Vagina (tissue), 2 donors: ENCODE measurements at places on chromosomes 7 and 10. TPM values are rescaled to one million over a fixed set of nuclear protein-coding genes. Genes with fewer than 3 reads are reported as not detected.
A peak's percentile ranks its signal among the peaks of the same experiment; 100 is the strongest.

Gene FOXI2
- total RNA-seq: 0.25 TPM

Gene PIK3AP1
- 5.9 TPM for total RNA-seq

GRCh38 chr10:6053816-6054631, 8.1 kb downstream of the IL2RA start:
- no peaks in the 10 kb centered on the region for H3K27me3 ChIP-seq
- H3K4me1 ChIP-seq: peaks cover 8% of the 10 kb centered on the region
- peak; percentile 87 for DNase-seq

DNA sequence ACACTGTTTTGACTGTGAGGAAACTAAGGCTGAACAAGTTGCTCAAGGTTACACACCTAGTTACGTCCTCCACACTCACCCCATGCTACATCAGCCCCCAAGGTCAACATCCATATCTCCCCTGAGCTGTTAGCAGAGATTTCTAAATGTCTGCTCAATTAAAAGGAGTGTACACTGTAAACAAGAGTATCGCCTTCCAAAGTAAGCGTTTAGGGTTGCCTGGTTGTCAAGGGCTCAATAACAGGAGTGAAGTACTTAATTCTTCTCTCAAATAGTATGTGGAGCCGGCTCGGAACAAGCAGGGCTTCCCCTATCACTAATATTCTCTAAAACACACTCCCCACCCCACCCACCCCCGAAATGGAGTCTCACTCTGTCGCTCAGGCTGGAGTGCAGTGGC, 412.8 kb upstream of the GALNT17 start:
- peaks cover 17% of the 10 kb centered on the region for H3K4me1 ChIP-seq
- no peak overlapping the region for H3K4me3 ChIP-seq
- DNase-seq: no peak
- no peaks in the 10 kb centered on the region for H3K36me3 ChIP-seq
- H3K27ac ChIP-seq: no peak overlapping the region

GRCh38 chr7:44768628-44769371, 20.2 kb downstream of the ZMIZ2 start:
- peak overlapping the region; percentile 89 for H3K27ac ChIP-seq
- H3K4me3 ChIP-seq: peak overlapping the region; percentile 12
- H3K4me1 ChIP-seq: peaks cover 40% of the 10 kb centered on the region
- no peaks in the 10 kb centered on the region for H3K27me3 ChIP-seq
- peak; percentile 93 for DNase-seq

DNA sequence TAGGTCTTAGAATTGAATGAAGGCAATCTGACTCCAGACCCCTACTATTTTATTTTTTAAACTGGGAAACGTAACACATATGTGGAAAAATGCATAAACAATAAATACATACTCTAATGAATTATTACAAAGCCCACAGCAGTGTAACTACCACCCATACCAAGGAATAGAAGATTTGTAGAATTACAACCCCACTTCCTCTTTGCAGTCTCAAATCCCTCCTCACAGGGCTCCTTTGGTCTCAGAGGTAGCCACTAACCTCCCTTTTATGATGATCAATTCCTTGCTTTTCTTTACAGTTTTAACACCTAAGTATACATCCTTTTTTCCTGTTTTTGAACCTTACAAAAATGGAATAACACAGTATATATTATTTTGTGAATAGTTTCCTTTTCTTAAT, 6.7 kb upstream of the CCDC126 start:
- no peak overlapping the region for H3K27ac ChIP-seq
- H3K4me3 ChIP-seq: no peak overlapping the region
- H3K4me1 ChIP-seq: no peaks in the 10 kb centered on the region
- no peak for DNase-seq
- no peaks in the 10 kb centered on the region for H3K27me3 ChIP-seq

GRCh38 chr10:44587488-44588318, 202.8 kb upstream of the CXCL12 start:
- no peaks in the 10 kb centered on the region for H3K27me3 ChIP-seq
- DNase-seq: no peak
- H3K36me3 ChIP-seq: no peaks in the 10 kb centered on the region
- H3K4me3 ChIP-seq: no peak overlapping the region
